ENCODE measurements at places on chromosomes 2 and 18.

DNA sequence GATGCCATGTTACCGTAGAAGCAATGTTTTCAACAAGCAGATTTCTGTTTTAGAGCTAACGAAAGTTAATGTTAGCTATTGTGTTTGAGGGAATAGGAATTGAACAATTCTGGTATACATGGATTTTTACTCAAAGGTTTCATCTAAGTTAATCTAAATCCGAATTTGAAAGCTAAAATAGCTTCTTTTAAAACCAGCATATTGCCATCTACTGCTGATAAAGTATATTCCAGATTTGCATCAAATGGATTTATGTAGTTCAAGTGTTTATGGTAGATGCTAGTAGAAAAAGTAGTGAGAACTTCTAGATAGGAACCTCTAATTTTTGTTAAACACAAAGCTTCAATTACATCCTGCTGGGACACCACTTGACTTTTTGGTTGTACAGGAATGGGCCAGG lies 1569.5 kb upstream of the NXPH2 start:
- DNase-seq = no peak

- DNase-seq = no peak
Observed at GRCh38 chr2:223797037-223797436, 40.3 kb downstream of the AP1S3 start.

GRCh38 chr18:79540161-79540903 lies 139.3 kb upstream of the CTDP1 start:
- no peak for DNase-seq

DNA sequence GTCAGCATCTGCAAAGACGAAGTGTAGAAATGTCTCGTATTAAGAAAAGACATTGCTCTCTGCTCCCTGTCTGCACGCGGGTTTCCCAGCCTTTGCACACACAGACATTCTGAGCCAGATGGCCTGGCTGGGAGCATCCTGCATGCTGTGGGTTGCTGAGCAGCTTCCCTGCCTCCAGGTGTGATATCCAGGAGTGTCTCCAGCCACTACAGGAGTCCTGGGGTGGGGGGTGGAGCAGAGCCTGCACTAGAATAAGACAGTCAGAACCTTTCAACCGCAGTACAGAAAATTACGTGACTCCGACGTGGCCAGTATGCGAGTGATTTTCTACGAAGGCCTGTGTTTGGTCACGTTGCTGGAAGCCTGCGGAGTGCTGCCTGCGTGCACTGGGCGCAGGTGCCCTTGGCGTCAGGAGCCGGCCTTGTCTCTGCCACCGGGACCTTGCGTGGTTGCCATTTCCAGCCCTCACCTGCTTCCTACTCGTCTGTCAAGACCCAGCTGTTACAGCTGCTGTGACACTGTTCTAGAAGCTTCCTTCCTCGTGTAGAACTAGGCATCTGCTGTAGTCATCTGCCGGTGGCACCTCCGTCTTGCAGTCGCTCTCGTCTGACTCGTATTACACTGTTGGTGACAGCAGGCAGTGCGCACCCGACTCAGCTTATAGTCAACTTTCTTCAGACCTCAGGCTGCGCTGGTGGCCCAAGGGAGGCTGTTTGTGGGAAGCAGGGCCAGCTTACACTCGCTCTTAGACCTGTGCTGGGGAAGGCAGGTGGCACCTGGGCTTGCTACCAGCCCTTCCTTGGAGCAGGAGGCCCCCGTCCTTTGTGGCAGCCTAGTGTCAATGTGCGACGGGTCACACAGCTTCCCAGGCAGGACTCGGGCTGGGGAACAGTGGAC lies 11.2 kb downstream of the CTDP1 start:
- DNase-seq = no peak

DNA sequence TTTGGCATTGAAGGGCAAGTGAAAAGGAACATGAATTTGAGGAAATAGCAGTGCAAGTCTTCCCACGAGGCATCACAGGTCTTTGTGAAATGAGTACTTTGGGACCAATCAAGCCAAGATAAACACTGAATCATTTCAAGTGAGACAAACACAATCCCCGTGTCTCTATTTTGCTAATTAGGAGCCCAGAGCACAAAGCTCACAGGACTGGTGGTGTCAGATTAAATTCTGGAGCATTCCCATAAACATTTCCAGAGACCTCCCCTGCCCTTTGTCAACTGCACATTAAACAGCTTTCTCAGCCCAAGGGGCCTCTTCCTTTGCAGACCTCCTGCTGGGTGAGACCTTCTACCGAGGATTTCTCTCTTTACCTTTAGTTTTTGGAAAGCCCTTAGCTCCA lies 50.7 kb downstream of the DAPL1 start:
- no peak for DNase-seq

- no peak for DNase-seq
Observed at GRCh38 chr2:80040226-80040625, 264.3 kb downstream of the LRRTM1 start.

GRCh38 chr2:19496646-19497045 lies 138.2 kb upstream of the OSR1 start:
- DNase-seq = no peak

- DNase-seq = no peak
Observed at GRCh38 chr2:70715071-70715985, 52.7 kb downstream of the ADD2 start.

- no peak for DNase-seq
Observed at GRCh38 chr2:233351423-233351822, 2.9 kb upstream of the DGKD start.
